ENCODE measurements at places on chromosomes 4 and X.

DNA sequence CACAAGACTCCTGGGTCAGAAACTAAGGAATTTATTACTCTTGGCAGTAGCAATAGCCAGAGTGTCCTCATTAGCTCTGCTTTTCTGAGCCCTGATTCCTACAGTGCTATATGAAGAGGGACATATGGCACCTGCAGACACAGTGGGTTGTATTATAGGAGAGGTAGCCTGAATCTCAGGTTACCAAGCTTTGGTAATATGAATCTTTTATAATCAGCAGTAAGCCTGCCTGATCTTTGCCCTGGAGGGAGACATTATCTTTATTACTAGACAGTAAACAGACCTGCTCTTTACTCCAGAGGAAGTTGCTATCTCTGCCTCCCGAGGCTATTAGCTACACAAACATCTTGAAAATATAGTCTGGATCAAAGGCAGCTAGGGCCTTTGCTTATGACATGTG, 62.5 kb upstream of the HOPX start:
- DNase-seq, result no peak

GRCh38 chrX:42073448-42073847, 150.1 kb upstream of the CASK start:
- DNase-seq, result no peak

GRCh38 chr4:165877286-165877685, 4.2 kb downstream of the TLL1 start:
- no peak for DNase-seq

DNA sequence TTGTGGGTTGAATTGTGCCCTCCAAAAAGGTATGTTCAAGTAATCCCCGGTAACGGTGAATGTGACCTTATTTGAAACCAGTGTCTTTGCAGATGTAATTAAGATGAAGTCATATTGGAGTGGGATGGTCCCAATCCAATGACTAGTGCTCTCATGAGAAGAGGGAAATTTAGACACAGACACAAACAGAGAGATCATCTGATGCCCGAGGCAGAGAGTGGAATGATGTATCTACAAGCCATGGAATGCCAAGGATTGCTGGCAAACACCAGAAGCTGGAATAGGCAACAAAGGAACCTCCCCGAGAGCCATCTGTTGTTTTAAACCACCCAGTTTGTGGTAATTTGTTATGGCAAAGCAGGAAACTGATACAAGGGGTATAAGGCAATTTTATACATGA, 35.1 kb downstream of the RPS6KA3 start:
- DNase-seq, result no peak

DNA sequence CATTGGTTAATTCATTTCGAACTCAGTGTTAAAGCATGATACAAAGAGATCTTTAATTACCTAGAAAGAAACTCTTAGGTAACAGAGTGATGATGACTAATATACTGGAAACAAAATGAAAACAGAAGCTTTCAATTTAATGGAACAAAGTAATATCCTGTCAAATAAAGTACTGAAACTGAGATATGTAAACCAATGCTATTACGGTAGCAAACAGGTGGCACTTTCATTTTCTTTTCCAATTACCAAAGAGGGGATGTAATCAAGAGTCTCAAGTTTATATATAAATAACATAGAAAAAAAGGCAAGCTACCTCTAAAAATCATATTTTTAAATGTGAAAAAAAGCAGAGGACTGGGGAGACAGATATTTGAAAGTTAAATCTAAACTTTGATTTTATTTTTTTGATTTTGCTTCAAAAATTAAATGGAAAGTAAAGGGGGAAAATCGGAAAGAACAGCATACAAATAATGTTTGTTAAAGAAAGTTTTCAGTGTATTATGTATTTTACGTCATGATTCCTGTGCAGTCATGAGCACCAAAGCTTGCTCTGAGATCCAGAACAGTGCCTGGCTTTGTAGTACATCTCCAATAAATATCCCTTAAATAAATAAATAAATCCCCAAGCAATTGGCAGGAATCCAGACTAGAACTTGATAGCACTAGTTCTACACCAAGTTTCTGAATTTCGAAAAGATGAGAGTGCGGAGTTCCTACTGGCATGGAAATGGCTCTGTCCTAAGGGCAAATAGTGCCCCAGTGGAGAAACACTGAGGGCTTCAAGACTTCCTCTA, 25.0 kb upstream of the RAPGEF2 start:
- DNase-seq, result no peak

- no peak for DNase-seq
These were observed 33.5 kb downstream of the GUCY2F start for GRCh38 chrX:109448282-109448938.

DNA sequence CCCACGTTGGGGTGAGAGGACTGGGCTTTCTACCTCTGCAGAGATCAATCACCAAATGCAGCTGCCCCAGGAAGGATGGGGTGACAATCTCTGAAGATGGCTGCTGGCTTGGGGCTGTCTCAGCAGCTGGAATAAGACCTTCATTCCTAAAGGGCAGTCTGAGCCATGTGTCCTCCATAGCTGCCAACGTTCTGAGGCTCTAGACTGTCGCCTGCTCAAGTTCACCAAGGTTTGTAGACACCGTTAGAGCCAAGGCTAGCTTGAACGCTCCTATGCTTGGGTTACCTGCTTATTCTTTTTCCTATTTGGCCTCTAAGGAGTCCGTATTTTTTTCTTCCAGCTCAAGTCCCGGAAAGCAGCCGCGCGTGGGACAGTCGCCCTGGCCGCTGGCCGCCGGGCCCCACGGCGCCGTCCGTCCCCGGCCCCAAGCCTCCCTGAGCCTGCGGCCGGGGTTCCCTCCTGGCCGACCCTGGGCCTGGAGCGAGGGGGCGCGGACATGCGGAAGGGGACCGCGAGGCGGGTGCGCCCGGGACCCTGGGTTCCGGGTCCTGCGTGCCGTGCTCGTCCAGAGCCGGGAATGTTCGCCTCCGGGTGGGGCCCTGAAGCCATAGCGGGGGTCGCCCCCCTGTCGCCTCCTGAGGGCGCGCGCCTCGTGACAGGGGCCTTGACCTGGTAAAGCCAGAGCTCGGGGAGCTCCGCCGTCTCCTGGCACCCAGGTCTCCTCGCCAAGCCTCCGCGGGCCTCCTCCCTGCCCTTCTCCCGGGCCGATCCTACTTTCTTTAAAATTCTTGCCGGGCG, 23.3 kb downstream of the MRFAP1 start:
- DNase-seq, result no peak

DNA sequence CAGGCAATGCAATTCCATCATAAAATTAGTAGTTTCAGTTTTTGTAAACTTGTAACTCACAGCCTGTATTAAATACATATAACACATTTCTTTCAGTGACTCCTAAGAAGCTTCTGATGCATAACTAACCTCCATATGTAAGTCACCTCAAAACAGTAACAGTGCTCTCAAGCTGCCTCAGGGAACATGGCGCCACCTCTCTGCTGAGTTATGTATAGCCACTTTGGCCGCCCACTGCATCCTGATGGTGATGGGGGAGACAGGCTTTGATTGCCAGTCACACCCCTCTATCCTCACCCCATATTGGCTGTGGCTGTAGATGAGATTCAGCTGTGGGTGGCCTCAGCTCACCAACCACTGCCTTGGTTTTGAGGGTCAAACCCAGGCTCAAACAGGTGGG, 54.3 kb downstream of the LRBA start:
- peak; percentile 20 for DNase-seq

- DNase-seq, result no peak
These were observed 10.4 kb upstream of the HPGDS start for GRCh38 chr4:94352996-94353395.
